ENCODE measurements at places on chromosomes 1 and 21.

DNA sequence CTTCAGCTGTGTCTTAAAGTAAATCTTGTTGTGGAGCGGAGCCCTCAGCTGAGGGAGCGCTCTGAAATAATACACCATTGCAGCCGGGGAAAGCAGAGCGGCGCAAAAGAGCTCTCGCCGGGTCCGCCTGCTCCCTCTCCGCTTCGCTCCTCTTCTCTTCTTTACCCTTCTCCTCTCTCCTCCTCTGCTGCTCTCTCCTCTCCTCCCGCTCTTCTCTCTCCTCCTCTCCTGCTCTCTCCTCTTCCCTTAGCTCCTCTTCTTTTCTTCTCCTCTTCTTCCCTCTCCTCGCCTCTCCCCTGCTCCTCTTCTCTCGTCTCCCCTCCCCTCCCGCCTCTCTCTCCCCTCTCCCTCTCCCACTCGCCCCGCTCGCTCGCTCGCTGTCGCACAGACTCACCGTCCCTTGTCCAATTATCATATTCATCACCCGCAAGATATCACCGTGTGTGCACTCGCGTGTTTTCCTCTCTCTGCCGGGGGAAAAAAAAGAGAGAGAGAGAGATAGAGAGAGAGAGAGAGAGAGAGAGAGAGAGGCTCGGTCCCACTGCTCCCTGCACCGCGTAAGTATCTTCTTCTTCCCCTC lies at the start of gene PROX1:
PROX1 (plus strand) TSS at position 47 of the 580 bp plus-strand sequence. CDS start 8,563 bp downstream, outside the sequence.
- peak within 1 kb of the TSS; percentile 91 for H3K4me3 ChIP-seq
- peaks cover 3% of the 10 kb centered on the region for H3K36me3 ChIP-seq
- DNase-seq, result peak; percentile 46
- H3K27ac ChIP-seq, result peak within 1 kb of the TSS; percentile 79

- H3K27me3 ChIP-seq, result peaks cover 31% of the 10 kb centered on the region
- no peak for DNase-seq
- no peaks in the 10 kb centered on the region for H3K36me3 ChIP-seq
- H3K27ac ChIP-seq, result no peak overlapping the region
- H3K4me3 ChIP-seq, result no peak overlapping the region
Observed at GRCh38 chr1:40140211-40140973, 20.8 kb upstream of the RLF start.

DNA sequence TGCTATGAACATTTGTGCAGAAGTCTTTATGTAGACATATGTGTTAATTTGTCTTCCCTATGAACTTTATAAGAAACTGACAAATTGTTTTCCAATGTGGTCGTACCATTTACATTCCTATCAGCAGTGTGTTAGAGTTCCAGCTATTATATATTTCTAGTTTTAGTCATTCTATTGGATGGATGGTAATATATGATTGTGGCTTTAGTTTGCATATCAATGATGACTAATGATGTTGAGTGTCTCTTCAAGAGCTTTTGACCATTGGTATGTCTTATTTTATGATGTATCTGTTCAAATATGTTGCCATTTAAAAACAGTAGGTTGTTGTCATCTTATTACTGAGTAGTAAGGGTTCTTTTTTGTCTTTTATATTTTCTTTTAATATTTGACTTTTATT lies 16.2 kb upstream of the ZNF326 start:
- no peak overlapping the region for H3K27ac ChIP-seq
- no peaks in the 10 kb centered on the region for H3K36me3 ChIP-seq
- peaks cover 3% of the 10 kb centered on the region for H3K27me3 ChIP-seq
- no peak overlapping the region for H3K4me3 ChIP-seq
- no peak for DNase-seq

- H3K4me1 ChIP-seq, result no peaks in the 10 kb centered on the region
- H3K27me3 ChIP-seq, result peaks cover 36% of the 10 kb centered on the region
- H3K36me3 ChIP-seq, result no peaks in the 10 kb centered on the region
Observed at GRCh38 chr1:157956732-157957131, 36.7 kb upstream of the KIRREL1 start.

DNA sequence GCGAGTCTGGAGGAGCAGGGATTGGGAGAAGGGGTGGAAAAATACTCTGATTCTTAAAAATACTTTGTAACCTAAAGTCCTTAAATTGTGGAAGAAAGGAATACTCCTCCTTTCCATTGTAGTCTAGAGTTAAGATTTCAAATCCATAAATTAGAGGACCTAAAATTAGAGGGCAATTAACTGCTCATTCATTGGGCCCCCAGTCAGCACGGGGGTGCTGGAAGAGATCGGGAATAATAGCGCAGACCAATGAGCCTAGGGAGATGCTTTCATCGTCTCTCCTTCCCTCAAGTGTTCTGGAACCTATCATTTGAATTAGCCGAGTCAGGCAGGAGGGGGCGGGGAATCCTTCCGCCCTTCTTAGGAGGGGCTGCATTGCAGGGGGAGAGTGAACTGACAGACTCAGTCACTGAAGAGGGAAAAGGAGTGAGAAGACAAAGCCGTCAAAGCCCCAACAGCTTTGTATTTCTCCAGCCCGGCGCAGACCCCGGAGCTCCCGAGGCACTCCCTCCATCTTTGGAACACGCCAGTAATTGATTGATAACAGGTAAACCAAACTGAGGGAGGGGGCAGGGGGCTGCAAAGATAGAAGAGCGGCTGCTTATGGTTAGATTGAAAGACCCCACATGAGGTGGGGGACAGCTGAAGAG lies at the start of gene MLLT11:
MLLT11 (plus strand) TSS at position 391 of the 650 bp plus-strand sequence. CDS start 6,828 bp downstream, outside the sequence.
- peaks cover 44% of the 10 kb centered on the region for H3K4me1 ChIP-seq
- peak; percentile 56 for DNase-seq
- peak within 1 kb of the TSS; percentile 92 for H3K4me3 ChIP-seq

GRCh38 chr21:42513151-42513984 lies at the start of gene SLC37A1:
Gene SLC37A1 (plus strand): TSS chr21:42513852. CDS start chr21:42518455, 4,603 bp downstream.
- H3K4me1 ChIP-seq, result peaks cover 29% of the 10 kb centered on the region
- DNase-seq, result peak; percentile 76
- peaks cover 2% of the 10 kb centered on the region for H3K27me3 ChIP-seq
- H3K36me3 ChIP-seq, result peaks cover 19% of the 10 kb centered on the region

- no peaks in the 10 kb centered on the region for H3K4me1 ChIP-seq
- DNase-seq, result no peak
- H3K27me3 ChIP-seq, result no peaks in the 10 kb centered on the region
Observed at GRCh38 chr1:69263921-69264391, 303.8 kb upstream of the LRRC7 start.

- H3K4me3 ChIP-seq, result no peak overlapping the region
- peaks cover 7% of the 10 kb centered on the region for H3K36me3 ChIP-seq
- no peak overlapping the region for H3K27ac ChIP-seq
- no peak for DNase-seq
- H3K27me3 ChIP-seq, result no peaks in the 10 kb centered on the region
- peaks cover 14% of the 10 kb centered on the region for H3K4me1 ChIP-seq
Observed at GRCh38 chr1:197944485-197944884, 27.3 kb downstream of the LHX9 start.

Measured in activated naive CD8-positive, alpha-beta T cell treated with anti-CD3 and anti-CD28 coated beads, Interleukin-2, amount 10 ng/mL, durations not matched to agents 7 days and 5 days (primary cell).